ENCODE measurements at places on chromosomes 2 and 18. TPM values are rescaled to one million over a fixed set of nuclear protein-coding genes. Genes with fewer than 3 reads are reported as not detected.

Gene CFAP221
- polyA plus RNA-seq = 38.8 TPM

DNA sequence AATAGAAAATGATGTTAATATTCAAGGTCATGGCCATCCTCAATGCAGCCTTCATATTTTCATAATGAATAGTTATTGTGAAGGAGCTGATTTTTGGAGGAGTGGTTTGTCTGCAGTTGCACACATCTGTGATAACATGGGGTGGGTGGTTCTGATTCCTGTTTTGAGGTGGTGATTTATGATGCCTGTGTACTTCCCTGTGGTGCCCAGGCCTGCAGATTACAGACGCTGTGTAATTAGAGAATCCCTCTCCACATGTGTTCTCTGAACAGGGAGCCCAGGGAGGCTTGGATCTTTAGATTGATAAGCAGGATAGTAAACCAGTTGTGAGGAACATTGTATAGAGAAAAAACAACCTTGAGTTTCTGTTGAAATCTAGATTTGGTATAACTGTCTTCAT lies 117.5 kb downstream of the AGAP1 start:
- no peak for DNase-seq

Gene SEPTIN10
- polyA plus RNA-seq = 128 TPM

- DNase-seq = peak; percentile 53
Measured at GRCh38 chr2:173076581-173077345, 1.1 kb downstream of the MAP3K20 start.

DNA sequence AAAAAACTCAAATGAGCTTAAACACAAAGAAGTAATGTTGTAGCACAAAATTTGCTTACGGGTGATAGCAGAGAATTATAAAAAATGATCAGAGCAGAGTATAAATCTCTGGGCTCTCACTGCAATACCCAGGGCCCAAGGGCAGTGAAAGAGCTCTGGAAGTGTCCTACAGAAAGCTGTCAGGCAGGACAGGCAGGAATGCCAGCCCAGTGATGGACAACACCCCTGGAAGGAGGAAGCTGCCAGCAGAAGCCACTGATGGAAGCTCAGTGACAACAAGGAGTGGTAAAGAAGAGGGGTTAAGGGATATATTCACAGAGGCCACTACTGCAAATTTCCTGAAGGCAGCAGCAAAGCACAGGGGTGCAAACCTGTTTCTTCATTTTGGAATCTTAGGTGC lies 214.9 kb downstream of the L3MBTL4 start:
- no peak for DNase-seq

DNA sequence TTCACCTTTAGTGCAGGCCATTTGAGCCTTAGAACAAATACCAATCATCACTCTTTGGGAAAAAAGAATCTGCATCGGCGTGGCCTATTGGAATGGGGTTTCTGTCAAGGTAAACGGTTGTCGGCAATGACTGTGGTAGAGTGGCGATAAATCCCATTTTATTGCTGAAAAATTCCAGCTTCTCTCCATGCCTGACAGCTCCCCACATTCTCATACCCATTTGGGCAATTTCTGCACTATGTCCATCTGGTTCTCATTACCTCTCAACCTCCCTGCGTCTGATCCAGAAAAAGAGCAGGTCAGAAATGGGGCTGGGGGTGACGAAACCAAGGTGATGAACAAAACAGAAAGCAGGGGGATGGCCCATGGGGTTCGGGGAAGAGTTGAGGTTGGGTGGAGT lies 254.0 kb downstream of the MEIS1 start:
- DNase-seq = no peak

Gene IL36A
- polyA plus RNA-seq = not detected

- DNase-seq = no peak
Measured at GRCh38 chr2:1707771-1708418, 36.4 kb downstream of the PXDN start.

Gene IL1B
- polyA plus RNA-seq = 0.65 TPM

DNA sequence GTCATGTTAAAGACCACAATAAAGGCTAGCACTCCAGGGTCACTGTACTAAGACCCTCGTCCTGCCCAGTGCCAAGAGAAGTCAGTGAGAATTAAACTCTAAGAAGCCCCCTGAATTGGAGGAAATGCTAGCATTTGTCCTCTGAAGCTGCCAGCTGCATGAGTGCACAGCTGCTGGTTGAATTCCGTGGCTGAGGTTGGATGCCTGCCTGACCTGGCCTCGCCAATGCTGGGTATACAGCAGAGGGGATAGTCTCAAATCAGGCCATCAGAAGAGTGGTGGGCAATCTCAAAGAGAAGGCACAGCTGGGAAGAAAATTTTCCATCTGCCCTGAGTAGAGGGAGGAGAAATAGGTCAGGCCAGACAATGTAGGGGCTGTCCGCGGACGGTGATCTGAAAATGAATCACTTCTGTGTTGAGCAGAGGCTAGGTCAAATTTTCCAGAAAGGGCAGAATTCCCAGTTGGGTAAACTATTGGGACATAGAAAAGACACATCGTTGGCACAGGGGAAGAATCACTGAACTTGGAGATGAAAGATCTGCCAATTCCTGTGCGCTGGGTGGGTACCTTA lies 110.5 kb upstream of the AGAP1 start:
- DNase-seq = no peak

DNA sequence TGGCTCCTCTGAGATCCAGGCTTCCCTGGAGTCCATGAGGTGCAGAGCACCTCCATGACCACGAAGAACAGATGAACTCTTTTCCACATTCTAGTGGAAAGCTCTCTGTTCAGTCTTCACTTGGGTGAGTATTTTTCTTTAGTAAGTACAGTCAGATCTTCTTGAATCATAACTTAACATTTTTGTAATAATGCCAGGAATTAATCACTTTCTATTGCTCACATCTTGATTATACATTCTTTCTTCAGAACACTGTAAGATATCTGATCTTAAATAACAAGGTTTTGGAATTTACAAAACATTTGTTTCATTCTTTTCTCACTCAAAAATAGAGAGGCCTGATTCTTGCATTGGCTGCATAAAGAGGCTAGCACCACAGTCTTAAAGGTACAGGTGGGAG lies 45.4 kb upstream of the RND3 start:
- no peak for DNase-seq

DNA sequence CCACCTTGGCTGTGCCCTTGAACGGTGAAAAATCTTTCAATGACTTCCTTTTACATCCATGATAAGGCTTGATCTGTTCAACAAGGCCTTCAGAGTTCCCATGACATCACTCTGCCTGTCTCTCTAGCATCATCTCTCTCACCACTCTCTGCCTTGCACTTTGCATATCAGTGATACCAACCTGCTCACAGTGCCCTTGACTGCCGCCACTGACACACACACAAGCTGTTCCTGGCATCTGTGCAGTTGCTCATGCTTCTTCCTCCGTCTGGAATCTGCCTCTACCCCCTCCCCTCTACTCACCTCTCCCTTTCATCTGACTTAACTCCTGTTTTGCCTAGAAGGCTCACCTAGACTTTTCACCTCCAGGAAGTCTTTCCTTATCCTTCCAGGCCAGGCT lies 79.1 kb upstream of the SEC11C start:
- DNase-seq = no peak

- peak; percentile 31 for DNase-seq
Measured at GRCh38 chr2:238743243-238744065, 104.4 kb upstream of the TWIST2 start.

Data from left kidney (tissue), 8 donors.